Activated CD8-positive, alpha-beta T cell treated with anti-CD3 and anti-CD28 coated beads, Interleukin-2, amount 10 ng/mL, durations not matched to agents 7 days and 5 days (primary cell): ENCODE measurements at places on chromosomes 16 and 17. TPM values are rescaled to one million over a fixed set of nuclear protein-coding genes. Genes with fewer than 3 reads are reported as not detected.

Gene SRL
- total RNA-seq, result not detected

Gene KRTAP1-5
- not detected for total RNA-seq

Gene NAGPA
- total RNA-seq, result 15.6 TPM

Gene TMEM92
- not detected for total RNA-seq

Gene KRT12
- not detected for total RNA-seq

Gene MOSMO
- total RNA-seq, result 11.4 TPM

Gene PMP22
- total RNA-seq, result not detected

Gene MT1H
- 1.9 TPM for total RNA-seq

Gene COL1A1
- total RNA-seq, result 0.18 TPM

Gene DNAH9
- not detected for total RNA-seq

Gene SLX4
- total RNA-seq, result 16.3 TPM

Gene KRTAP4-4
- total RNA-seq, result not detected

Gene RILP
- total RNA-seq, result 6.2 TPM

Gene CCL17
- total RNA-seq, result 0.50 TPM

Gene QRICH2
- 3.7 TPM for total RNA-seq

Gene ANKRD40CL
- not detected for total RNA-seq

Gene SP2
- 24.5 TPM for total RNA-seq

Gene CLEC19A
- total RNA-seq, result not detected

Gene CORO7
- 167 TPM for total RNA-seq

Gene ZDHHC1
- 0.26 TPM for total RNA-seq

Gene HES7
- not detected for total RNA-seq

Gene MT1E
- 74.8 TPM for total RNA-seq

Gene TNFRSF13B
- not detected for total RNA-seq

Gene TBC1D3C
- total RNA-seq, result 0.21 TPM
